Articular chondrocyte of knee joint (primary cell): ENCODE measurements at places on chromosomes 2 and 18. TPM values are rescaled to one million over a fixed set of nuclear protein-coding genes. Genes with fewer than 3 reads are reported as not detected.

Gene CCDC88A
- 119 and 126 TPM in 2 replicates for total RNA-seq

Gene SULT1C4
- total RNA-seq = 0.26 and 0.32 TPM in 2 replicates

Gene EPB41L3
- total RNA-seq = 39.6 and 41.9 TPM in 2 replicates

Gene NRBP1
- 135 and 145 TPM in 2 replicates for total RNA-seq

Gene IL1R1
- total RNA-seq = 160 and 278 TPM in 2 replicates

Gene LAMA3
- total RNA-seq = 3.9 and 7.1 TPM in 2 replicates

Gene GKN2
- not detected in 2 replicates for total RNA-seq

Gene NPAS2
- 12.1 and 13.2 TPM in 2 replicates for total RNA-seq

Gene ABCB11
- not detected in 2 replicates for total RNA-seq

Gene NT5C1B
- not detected in 2 replicates for total RNA-seq

Gene SEPTIN10
- 183 and 206 TPM in 2 replicates for total RNA-seq

Gene SAG
- total RNA-seq = not detected in 2 replicates

Gene IL36RN
- total RNA-seq = not detected in 2 replicates

Gene CLIP4
- 65.2 and 77.1 TPM in 2 replicates for total RNA-seq

Gene HAAO
- total RNA-seq = 4.1 and 7.1 TPM in 2 replicates

Gene ADNP2
- total RNA-seq = 22.5 and 24.5 TPM in 2 replicates

Gene AFTPH
- total RNA-seq = 36.6 and 41.6 TPM in 2 replicates

Gene OBSL1
- 57.1 and 60.0 TPM in 2 replicates for total RNA-seq

Gene TEKT4
- total RNA-seq = 0.11 TPM in 1 of 2 replicates, not detected in the other

Gene HOXD8
- 9.2 and 10.2 TPM in 2 replicates for total RNA-seq

Gene INHA
- 0.11 and 0.26 TPM in 2 replicates for total RNA-seq

Gene CHRNG
- not detected in 2 replicates for total RNA-seq

Gene SNTG2
- not detected in 2 replicates for total RNA-seq

Gene HMSD
- total RNA-seq = 0.11 TPM in 1 of 2 replicates, not detected in the other

Gene DSG1
- not detected in 2 replicates for total RNA-seq

Gene LIMS3
- total RNA-seq = 0.78 and 2.1 TPM in 2 replicates

Gene DOCK10
- 3.9 and 9.3 TPM in 2 replicates for total RNA-seq

Gene MERTK
- total RNA-seq = 0.65 and 1.3 TPM in 2 replicates

Gene TLX2
- total RNA-seq = 0.11 and 0.13 TPM in 2 replicates

Gene SPATA3
- not detected in 2 replicates for total RNA-seq

Gene IL1RL1
- 0.39 and 0.65 TPM in 2 replicates for total RNA-seq

Gene MDH1B
- 2.3 and 2.7 TPM in 2 replicates for total RNA-seq

Gene MYO5B
- 6.0 and 6.6 TPM in 2 replicates for total RNA-seq

Gene NCKAP1
- total RNA-seq = 205 and 210 TPM in 2 replicates

Gene TCF23
- under 0.01 TPM in 2 replicates for total RNA-seq

Gene LPIN1
- 42.9 and 54.5 TPM in 2 replicates for total RNA-seq

Gene GKN1
- total RNA-seq = 0.26 TPM in 1 of 2 replicates, not detected in the other

Gene SERPINB11
- not detected in 2 replicates for total RNA-seq

Gene LYG1
- 0.13 and 0.32 TPM in 2 replicates for total RNA-seq

Gene ANKRD53
- total RNA-seq = 0.39 and 0.65 TPM in 2 replicates

Gene IGFBP2
- 13.5 and 13.6 TPM in 2 replicates for total RNA-seq

Gene ABCG5
- total RNA-seq = not detected in 2 replicates

Gene SERPINB10
- total RNA-seq = not detected in 2 replicates

Gene COL4A3
- total RNA-seq = not detected in 2 replicates

Gene ZC3H6
- 7.8 and 8.6 TPM in 2 replicates for total RNA-seq

Gene MYCN
- total RNA-seq = not detected in 2 replicates

Gene SATB2
- total RNA-seq = 2.1 and 4.9 TPM in 2 replicates

Gene DSEL
- 49.8 and 55.7 TPM in 2 replicates for total RNA-seq

Gene CHRND
- total RNA-seq = not detected in 2 replicates

Gene XDH
- total RNA-seq = under 0.01 and 0.43 TPM in 2 replicates

Gene AMER3
- total RNA-seq = not detected in 2 replicates

Gene GPR35
- total RNA-seq = 0.54 and 0.65 TPM in 2 replicates

Gene ZNF521
- 135 and 174 TPM in 2 replicates for total RNA-seq

Gene NMUR1
- total RNA-seq = under 0.01 and 0.26 TPM in 2 replicates

Gene RAB6C
- total RNA-seq = not detected in 2 replicates

Gene OTX1
- not detected in 2 replicates for total RNA-seq

Gene DNAH6
- 0.26 and 0.86 TPM in 2 replicates for total RNA-seq

Gene ZFAND2B
- total RNA-seq = 16.4 and 22.6 TPM in 2 replicates

Gene CHRNA1
- total RNA-seq = under 0.01 TPM in 1 of 2 replicates, not detected in the other
